ENCODE measurements at places on chromosomes 5 and 9.

- DNase-seq, result no peak
Measured at GRCh38 chr5:116834796-116835515, 260.3 kb upstream of the SEMA6A start.

GRCh38 chr5:145478651-145479050 is 356.5 kb downstream of the PRELID2 start:
- DNase-seq, result no peak

- no peak for DNase-seq
Measured at GRCh38 chr5:151086192-151086869, 5.5 kb upstream of the TNIP1 start.

DNA sequence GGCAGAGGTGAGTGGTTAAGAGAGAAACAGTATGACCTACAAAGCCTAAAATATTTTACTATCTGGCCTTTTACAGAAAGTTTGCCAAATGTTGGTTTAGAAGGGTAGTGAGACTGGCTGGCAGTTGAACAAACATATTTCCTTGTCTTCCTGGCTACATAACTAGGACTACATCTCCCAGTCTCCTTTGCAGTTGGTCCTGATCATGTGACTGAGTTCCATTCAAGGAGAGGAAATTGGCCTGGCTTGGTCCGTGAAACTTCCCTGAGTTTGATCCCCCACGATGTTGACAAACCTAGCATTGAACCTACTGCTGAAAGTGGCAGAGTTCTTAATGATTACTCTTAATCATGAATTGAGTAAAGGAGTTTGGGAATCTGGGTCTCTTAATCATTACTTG is 280.8 kb downstream of the SLIT3 start:
- DNase-seq, result no peak

- no peak for DNase-seq
Measured at GRCh38 chr5:36606428-36607113, at the start of gene SLC1A3. SLC1A3 (plus strand) TSS chr5:36606606; CDS start chr5:36608424, 1,818 bp downstream.

- DNase-seq, result no peak
Measured at GRCh38 chr5:126826619-126827215, 49.8 kb downstream of the LMNB1 start.

DNA sequence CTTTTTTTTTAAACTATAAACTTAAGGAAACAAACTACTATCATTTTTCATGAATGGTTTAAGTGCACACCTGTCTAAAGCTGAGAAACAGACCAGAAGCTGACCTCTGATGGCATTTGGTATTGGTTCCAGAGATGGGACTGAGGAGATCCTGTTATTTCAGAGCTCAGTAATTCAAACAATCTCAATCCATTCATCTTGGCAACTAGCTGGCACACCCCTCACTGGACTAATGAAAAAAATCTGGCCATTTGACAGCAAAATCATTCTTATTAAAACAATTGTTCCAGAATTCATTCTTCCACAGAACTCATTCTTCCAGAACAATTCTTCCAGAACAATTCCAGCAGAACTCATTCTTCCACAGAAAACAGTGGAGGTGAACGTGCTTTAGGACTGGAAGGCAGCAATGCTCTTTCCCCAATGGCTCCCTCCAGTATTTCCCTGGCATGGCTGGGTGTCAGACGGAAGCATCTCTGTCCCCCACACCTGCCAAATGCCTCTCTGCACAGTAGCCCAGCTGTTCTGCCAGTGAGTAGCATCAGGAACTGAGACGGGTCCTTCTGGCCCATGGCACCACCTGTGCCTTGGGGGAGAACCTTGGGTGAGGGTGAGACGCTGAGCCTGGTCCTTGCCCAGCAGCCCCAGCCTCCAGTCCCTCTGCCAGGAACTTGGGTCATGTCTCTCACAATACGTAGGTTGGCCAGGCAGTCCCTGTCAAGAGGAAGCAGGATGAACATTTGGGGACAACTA is 87.5 kb upstream of the EQTN start:
- no peak for DNase-seq

DNA sequence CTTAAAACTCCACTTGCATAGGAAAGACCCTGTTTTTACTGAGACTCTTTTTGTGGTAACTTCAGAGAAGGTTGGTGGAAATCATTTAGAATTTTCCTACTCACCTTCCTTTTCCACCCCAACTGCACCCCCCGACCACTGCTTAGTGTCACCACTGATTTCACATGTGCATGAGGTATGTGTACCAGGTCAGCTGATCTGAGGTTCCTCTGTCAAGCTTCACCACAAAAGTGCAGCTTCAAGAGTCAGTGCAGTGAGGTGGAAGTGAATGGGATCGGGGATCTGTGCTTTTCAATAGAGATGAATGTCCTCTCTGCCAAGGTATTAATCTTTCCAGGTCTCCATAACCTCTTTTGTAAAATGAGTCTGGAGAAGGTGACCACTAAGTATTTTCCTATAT is 260.5 kb upstream of the WWC1 start:
- no peak for DNase-seq

DNA sequence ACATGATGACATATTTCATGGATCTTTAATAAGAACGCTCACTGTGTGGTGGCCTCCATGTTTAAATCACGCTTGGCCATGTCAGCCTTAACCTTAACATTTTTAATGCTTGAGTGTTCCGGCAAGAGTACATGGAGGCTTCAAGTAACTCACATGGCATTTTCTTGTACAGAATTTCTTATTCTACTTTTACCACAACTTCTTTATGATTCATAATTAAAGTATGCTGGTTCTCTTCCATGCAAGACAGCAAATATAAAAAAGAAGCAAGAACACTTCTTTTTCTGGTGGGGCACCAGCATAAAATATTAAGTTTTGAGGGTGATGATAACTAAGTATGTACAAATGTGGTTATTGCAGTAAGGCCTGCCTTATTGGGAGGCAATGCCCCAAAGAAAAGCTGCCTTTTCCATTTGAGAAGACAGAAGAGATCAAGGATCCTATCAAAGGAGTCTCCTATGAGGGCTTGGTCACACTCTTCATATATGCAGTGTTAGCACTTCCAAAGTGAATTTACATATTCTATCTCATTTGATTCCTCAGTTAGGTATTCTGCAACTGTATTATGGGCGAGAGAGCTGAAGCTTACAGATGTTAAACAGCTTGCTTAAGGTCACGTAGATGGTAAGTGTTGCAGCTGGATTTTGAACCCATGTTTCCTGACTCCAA is 382.7 kb upstream of the MEF2C start:
- no peak for DNase-seq

- DNase-seq, result no peak
Measured at GRCh38 chr5:23977997-23978396, 470.6 kb downstream of the PRDM9 start.

DNA sequence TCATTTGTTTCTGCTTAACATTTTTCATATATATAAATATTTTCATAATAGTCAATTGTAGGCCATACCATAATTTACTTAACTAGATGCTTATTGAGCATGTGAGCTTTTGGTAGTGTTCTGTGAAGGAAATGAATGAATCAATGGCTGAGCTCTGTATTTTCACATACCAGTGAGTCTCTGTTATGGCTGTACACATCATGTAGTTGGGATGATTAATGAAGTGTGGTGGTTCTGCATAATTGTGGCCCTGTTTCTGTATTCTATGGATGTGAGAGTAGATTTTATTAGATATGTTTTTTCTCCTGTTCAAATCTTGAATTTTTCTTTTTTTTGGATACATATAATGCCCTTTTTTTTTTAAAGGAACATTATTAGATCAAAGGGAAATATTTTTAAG is 56.2 kb downstream of the CTNNA1 start:
- no peak for DNase-seq

- no peak for DNase-seq
Measured at GRCh38 chr9:22054076-22054475, 45.0 kb upstream of the CDKN2B start.

DNA sequence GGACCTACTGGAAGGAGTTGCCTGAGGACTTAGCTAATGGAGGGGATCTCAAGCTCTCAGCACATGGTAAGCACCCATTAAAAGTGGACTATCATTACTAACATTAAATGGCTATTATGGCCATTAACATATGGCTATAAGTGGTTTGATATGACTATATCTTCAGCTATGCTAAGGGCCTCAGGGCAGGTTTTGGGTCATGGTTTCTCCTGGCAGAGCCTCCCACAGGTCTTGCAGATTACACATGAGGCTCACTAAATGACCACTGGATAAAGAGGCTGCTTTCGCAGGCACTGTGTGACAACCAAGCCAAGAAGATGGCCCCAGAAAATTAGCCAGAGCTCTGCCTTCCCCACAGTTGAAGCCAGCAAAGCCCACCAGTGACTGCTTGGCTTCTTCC is 15.4 kb downstream of the CCNJL start:
- DNase-seq, result no peak

DNA sequence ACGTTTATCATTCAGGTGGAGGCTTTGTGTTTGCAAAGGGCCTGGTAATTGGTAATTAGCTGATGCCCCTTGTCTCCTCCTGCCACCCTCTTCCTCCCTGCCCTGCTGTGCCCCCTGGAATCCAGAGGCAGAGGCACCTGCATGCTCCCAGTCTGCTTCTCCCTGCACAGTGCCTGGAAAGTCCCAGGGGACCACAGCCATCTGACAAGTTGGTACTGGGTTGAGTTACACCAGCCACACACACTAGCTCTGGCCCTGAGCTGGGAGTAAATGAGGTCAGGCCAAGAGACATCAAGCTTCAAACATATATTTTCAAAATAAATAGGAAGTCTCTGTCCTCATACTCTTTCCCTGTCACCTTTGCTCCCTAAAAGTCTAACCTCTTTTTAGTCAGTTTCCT is 56.3 kb downstream of the INSYN2B start:
- no peak for DNase-seq

DNA sequence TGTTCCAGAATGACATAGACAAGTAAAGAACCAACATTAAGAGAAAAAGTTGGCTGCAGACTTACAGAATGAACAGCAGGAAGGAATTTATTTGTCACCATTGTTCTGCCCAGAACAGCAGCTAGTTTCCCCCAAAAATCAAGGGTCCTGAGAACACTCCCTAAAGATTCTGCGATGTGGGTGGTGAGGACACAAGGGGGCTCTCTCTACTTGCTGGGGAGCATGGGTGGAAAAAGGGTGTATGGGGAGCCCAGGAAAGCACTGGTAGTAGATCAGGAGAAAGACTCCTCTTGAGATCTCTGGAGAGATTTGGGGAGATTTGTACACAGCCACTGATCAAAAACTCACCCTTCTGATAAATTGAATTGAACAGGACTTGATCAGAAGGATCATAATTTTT is 316.5 kb downstream of the KCTD16 start:
- no peak for DNase-seq

DNA sequence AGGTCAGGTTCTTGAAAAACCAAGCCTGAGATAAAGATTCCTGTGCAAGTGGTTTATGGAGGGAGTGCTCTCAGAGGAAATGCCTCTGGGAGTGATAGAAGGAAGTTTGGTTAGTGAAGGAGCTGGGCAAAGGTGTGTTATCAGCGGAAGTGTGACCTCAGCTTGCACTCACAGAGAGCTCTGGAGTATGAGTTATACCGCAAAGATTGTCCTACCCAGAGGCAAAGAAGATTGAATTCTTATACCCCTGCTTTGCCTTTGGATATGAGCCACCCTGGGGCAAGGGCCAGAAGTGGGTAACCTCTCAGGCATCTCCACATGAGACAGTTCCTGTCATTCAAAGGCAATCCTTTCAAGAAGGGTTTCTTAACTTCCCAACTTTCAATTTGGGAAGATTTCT is 145.6 kb downstream of the MUSK start:
- no peak for DNase-seq

GRCh38 chr5:109689740-109690241 is at the start of gene MAN2A1:
MAN2A1 (plus strand) TSS chr5:109689927; CDS start chr5:109690418, 491 bp downstream.
- DNase-seq, result no peak

GRCh38 chr9:77725046-77725694 is 77.0 kb upstream of the GNA14 start:
- no peak for DNase-seq

DNA sequence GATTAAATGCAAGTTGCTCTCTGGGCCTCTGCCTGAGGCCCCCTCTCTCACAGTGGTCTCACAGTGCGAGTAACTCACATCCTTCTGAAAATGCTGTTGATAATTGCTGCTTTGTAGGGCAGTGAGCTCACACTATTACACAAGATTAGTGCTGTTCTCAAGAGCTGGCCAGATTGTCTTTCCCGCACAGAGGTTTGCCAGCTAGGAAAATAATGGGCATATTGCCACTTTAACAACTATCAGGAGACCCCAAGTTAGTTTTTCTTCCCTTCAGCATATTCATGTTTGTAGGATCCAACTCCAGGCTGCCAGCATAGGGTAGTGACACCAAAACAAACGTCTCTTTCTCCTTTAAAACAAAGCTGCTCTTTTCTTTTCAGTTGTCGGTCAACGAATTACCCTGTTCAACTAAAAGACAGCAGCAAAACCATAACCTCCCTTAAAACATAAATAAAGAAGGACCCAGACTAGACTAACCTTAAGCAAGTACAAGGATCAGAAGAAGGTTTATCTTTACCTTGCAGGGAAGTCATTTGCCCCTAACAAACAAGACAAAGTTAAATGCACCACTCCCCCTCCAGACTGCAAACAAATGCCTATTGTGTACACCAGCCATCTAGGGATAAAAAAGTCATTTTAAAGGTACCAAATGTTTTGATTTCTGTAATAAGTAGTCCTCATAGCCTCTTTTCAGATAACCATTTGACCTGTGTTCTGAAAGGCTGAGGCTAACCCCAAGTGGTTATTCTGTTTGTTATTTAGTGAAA is 91.4 kb downstream of the VCAN start:
- no peak for DNase-seq

DNA sequence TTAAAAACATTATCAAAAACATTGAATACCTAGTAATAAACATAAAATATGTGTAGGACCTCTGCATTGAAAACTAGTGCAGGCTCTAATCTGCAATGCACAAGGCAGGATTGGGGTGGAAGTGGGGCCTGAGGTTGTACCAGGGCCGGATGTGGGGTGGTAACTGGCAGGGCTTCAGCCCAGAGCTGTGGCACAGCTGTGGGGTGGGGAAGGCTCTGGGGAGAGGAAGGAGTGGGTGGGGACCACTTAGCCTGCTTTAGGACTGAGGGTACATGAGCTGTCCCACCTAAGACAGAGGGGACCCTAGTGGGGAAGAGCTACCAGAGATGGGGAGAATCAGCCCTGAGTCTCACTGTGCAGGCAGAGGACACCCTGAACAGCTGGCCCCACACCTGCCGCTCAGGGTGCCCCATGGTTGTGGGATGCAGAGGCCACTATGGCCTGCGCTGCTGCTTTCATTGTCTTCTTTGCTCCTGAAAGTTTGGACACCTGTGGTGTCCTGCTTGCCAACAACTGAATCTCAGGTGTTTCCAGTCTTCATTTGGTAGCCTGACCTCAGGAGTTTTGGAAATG is 311.4 kb downstream of the TLE4 start:
- no peak for DNase-seq

GRCh38 chr5:138903130-138903775 is 28.1 kb upstream of the LRRTM2 start:
- DNase-seq, result no peak

DNA sequence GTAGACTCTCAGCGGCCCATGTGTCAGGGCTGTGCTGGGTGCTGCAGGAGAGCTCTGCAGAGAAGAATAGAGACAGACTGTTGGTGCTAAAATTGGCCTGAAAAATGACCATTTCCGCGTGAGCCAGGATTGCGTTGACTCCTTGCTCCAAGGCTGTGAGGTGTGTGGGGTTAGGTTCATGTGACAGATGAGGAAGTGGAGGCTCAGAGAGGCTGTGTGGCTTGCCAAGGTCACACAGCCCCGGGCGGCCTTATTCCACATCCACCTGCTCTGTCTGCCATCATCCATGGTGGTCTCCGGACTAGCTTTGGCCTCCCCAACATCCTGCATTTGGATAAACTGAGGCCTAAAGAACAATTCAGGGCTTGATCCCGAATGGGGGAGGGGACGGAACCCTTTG is 15.2 kb downstream of the NEK6 start:
- DNase-seq, result no peak
